ENCODE measurements at places on chromosomes 2 and 18. TPM values are rescaled to one million over a fixed set of nuclear protein-coding genes. Genes with fewer than 3 reads are reported as not detected.

Gene OST4
- 352 TPM for total RNA-seq

Gene LRRC30
- 9.4 TPM for total RNA-seq

Gene GULP1
- total RNA-seq: 21.9 TPM

Gene C2orf76
- total RNA-seq: 10.4 TPM

Gene PARD6G
- total RNA-seq: 3.7 TPM

Gene CD8B2
- under 0.01 TPM for total RNA-seq

Gene GTF2A1L
- not detected for total RNA-seq

Gene RAMP1
- total RNA-seq: 31.8 TPM

Gene KANSL1L
- total RNA-seq: 88.2 TPM

Gene XIRP2
- 38.6 TPM for total RNA-seq

Gene PMS1
- 39.1 TPM for total RNA-seq

Gene AP1S3
- total RNA-seq: 1.0 TPM

Gene TFCP2L1
- total RNA-seq: under 0.01 TPM

Gene SP140L
- total RNA-seq: 3.7 TPM

Gene LRP2
- under 0.01 TPM for total RNA-seq

Gene SLC9A2
- 2.1 TPM for total RNA-seq

Gene LBX2
- total RNA-seq: not detected

Gene SERPINB3
- total RNA-seq: not detected

Gene TMBIM1
- 109 TPM for total RNA-seq

Gene OTOF
- 5.2 TPM for total RNA-seq

Gene MYOM1
- total RNA-seq: 661 TPM

Gene TBR1
- total RNA-seq: not detected

Gene CFC1B
- not detected for total RNA-seq

Gene TUBA4B
- not detected for total RNA-seq

Gene DLX1
- not detected for total RNA-seq

Gene ANTXR1
- total RNA-seq: 86.6 TPM

Gene LHCGR
- 4.2 TPM for total RNA-seq

Gene CCDC68
- 0.52 TPM for total RNA-seq

Gene CIB4
- total RNA-seq: not detected

Gene NCKAP1
- total RNA-seq: 83.0 TPM

Gene SERPINB4
- not detected for total RNA-seq

Gene GALNT5
- total RNA-seq: 3.1 TPM

Gene EVX2
- total RNA-seq: under 0.01 TPM

Gene CHRNA1
- total RNA-seq: 48.0 TPM

Gene SOX11
- total RNA-seq: 18.3 TPM

Gene CCDC85A
- total RNA-seq: 4.7 TPM

Gene CASP8
- 8.4 TPM for total RNA-seq

Gene ZNF521
- 40.2 TPM for total RNA-seq

Gene INPP5D
- 8.4 TPM for total RNA-seq

Gene KCNG2
- 0.52 TPM for total RNA-seq

Gene FSHR
- total RNA-seq: 0.52 TPM

Gene CCDC121
- 6.3 TPM for total RNA-seq

Gene ADAM23
- 3.7 TPM for total RNA-seq

Gene CPO
- not detected for total RNA-seq

Gene GDF7
- 0.52 TPM for total RNA-seq

Gene VPS54
- 25.1 TPM for total RNA-seq

Gene CD8A
- total RNA-seq: not detected

Gene FBXO15
- total RNA-seq: 1.0 TPM

Gene CSRNP3
- total RNA-seq: 18.8 TPM

Gene DPP4
- total RNA-seq: 24.0 TPM

Gene HMSD
- total RNA-seq: not detected

Data from skeletal muscle tissue (tissue), 5 donors.